Ovary (tissue), 10 donors: ENCODE measurements at places on chromosomes 1 and 21. TPM values are rescaled to one million over a fixed set of nuclear protein-coding genes. Genes with fewer than 3 reads are reported as not detected.
A peak's percentile ranks its signal among the peaks of the same experiment; 100 is the strongest.

DNA sequence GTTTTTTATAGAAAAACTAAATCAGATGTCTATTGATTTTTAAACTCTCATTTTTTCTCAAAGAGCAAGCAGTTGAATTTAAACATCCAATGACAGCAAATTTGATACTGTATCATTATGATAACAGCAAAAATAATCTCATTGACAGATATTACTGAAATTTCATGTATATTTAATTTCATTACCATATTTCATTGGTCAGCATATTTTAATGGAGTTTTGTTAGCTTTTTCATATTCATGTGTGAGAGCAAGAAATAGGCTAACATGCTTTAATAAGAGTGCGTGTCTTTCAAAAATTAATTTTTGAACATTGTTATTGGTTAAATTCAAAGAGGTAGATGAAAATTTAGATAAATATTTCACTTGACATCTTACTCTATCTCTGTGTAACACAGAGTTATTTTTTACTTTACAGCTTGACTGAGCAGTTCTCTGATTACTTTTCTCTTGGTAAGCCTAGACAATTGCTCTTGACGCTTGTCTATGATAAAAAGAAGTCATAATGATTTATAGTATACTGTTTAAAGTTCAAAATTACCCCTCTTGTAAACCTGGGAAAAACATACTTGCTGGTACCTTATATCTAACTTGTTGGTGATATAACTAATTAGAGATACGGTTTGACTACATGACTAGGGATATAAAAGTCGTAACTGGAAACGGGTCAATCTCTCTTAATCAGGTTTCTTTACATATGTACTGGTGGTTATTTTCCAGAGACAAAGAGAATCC lies 732.3 kb upstream of the NCAM2 start:
- no peak for DNase-seq

DNA sequence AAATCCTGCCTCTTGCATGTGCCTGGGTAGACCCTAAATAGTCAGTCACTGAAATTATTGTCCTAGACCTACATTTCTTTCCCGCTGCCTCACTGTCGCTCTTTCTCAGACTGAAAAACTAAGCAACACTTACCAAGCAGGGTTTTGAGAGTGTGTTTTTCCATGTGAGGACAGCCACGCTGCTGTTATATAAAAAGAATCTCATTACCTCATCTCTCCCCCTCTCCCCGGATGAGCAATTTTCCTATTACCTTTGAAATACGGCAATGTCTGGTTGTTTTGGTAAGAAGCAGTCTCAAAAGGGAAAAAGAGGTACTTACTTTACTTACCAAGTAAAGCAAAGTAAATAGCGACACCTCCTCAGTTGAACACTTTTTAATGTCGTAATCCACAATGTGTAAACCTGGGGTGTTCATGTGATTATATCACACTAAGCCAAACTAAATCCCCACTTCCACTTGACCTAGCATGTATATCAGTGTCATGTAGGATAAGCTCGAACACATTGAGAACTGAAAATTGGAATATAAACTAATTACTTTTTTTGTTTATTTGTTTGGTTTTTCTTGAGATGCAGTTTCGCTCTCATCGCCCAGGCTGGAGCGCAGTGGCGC lies 12.2 kb upstream of the VN1R5 start:
- DNase-seq: no peak

DNA sequence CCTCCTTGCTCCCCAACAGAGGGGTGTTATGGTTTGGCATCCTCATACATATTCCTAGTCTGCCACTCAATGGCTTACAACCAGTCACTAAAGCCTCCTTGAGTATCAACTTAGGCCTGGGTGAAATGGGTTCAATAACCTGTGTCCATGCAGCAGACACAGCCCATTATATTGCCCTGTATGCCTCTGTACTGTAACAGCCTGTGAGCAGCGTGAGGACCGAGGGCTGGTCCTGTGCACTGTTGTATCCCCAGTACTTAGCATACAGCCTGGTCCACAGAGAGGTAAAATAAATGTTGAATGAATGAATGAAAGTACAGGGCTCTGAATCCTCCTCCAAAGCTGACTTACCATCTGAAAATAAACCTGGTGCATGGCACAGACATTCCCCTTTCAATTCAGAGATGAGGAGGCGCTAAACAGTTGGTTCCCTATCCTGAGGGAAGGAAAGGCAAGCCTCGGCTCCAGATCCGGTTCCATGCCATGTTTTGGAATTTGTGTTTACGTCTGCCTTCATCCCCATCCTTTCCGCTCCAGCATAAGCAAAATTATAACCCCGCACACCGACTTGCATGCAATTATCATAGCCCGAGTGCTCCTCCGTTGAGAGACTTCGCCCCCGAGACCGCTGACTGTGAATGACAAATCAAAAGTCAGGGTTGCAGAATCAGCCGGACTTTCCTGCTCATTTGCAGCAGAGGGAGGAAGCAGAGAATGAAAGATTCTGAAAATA lies 45.0 kb upstream of the DNAJC6 start:
- no peak for DNase-seq

EPHB2 gene
- total RNA-seq: 7.6 TPM

DNA sequence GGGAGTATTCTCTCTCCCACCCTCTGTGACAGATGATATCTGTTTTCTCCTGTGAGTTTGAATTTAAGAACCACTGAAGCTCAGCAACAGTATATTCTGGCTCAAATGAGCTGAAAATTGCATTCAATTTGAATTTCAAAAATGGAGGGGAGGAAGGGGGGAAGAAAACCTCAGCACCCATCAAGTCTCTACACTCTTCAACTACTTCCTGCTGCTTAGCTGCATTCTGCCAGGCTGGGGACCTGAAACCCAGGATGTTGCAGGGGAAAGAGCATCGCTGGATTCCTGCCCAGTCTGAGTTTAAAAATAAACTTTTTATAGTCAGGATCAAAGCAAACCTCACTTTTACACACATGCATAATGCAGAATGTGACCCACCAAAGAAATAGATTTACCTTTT lies 214.3 kb upstream of the ESRRG start:
- no peak for DNase-seq

GRCh38 chr1:81582467-81582986 lies 218.2 kb upstream of the ADGRL2 start:
- no peak for DNase-seq

- DNase-seq: peak; percentile 83
These were observed at the start of gene ADAM15 for GRCh38 chr1:155050560-155051341. Gene ADAM15 (plus strand): TSS chr1:155051316. CDS start chr1:155051387, 71 bp downstream.

- no peak for DNase-seq
These were observed 136.0 kb downstream of the GDAP2 start for GRCh38 chr1:117793413-117793812.
